ENCODE measurements at places on chromosomes 6 and 20.

DNA sequence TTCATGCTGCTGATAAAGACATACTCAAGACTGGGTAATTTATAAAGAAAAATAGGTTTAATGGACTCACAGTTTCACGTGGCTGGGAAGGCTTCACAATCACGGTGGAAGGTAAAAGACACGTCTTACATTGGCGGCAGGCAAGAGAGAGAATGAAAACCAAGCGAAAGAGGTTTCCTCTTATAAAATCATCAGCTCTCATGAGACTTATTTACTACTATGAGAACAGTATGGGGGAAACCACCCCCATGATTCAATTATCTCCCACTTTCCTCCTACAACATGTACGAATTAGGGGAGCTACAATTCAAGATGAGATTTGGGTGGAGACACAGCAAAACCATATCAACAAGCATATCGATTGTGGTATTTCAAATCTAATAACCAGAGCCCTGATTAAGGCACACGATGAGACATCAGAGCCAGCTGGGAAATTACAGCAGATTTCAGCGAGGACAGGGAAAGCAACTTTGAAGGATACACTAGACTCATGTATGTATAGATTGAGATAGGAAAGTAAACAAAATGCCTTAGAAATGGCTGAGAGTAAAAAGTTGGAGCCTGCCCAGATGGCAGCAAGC is 129.8 kb upstream of the GJE1 start:
- no peak for DNase-seq

- DNase-seq: peak; percentile 96
These were observed at the start of gene CMTR1 for GRCh38 chr6:37432916-37433656. Gene CMTR1 (plus strand): TSS chr6:37433221. CDS start chr6:37435630, 2,409 bp downstream.

DNA sequence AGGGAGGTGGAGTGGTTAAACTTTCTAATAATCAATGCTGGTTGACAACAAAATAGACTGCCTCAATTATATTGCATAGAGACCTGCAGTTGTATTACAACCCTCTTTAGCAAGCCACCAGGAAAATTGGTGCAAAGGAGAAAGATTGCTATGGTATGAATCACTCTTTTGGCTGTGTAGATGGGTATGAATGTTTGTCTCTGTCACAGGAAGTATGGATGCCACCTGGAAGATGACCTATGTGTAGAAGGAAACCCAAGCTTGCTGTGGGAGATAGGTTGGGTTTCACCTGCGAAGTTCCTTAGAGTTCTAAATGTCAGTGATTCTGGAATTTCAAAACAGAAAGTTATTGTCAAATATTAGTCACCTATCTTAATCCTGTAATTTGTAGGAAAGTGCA is 134.6 kb downstream of the SOBP start:
- no peak for DNase-seq

GRCh38 chr20:2509794-2510193 is 1.1 kb upstream of the ZNF343 start:
- no peak for DNase-seq

GRCh38 chr6:134819236-134819635 is 130.7 kb downstream of the ALDH8A1 start:
- no peak for DNase-seq

DNA sequence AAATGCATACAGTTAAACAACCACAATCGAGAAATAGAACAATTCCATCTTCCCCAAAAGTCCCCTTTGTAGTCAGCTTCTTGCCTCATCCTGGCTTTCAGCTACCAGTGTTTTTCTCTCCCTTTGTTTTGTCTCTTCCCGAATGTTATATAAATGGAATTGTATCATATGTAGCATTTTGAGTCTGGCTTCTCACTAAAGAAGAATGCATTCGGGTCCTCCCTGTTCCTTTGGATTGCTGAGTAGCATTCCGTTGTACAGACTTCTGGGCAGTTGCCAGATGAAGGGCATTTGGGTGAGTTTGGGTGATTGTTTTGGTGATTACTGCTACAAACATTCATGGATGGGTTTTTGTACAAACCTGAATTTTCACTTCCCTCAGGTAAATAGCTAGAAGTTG is 27.8 kb downstream of the PRPH2 start:
- DNase-seq: no peak

DNA sequence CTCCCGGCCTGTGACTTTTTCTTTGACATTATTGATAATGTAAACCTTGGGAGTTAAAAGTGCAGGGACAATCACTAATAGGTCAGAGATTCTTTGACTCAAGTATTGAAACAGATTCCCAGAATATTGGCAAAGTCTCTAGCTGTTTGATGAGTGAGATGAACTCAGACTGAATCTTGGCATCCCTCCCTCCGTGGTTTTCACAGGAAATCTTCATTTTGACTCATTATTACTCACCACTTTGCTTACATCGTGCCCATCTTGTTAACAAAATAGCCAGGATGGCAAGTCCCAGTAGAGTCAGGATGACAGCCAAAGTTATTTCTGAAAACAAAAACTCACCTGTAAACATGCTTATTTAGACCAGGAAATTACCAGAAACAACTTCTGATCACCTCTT is 2.0 kb downstream of the TSBP1 start:
- DNase-seq: no peak

GRCh38 chr20:14925300-14925699 is 587.9 kb upstream of the FLRT3 start:
- DNase-seq: no peak

- DNase-seq: no peak
These were observed 128.9 kb downstream of the SCML4 start for GRCh38 chr6:107695061-107695720.

DNA sequence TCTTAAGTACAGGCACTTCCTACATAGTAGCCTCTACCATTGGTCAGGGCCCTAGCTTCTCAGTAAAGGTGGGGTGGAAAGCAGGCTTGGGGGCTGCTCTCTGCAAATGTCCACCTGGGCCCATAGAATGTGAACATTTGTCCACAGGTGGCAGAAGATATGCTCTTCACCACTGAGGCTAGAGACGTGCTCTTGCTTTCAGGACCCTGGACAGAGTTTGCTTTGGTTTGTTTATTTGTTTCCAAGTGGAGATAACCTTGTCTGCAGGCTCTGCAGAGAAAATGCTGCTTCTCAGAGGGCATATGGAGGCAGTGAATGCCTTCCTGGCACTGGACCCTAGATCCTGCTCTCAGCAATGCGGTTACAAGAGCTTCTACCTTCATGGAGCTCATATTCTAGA is 129.0 kb downstream of the F13A1 start:
- DNase-seq: no peak

- DNase-seq: no peak
These were observed 1.4 kb upstream of the PCMTD2 start for GRCh38 chr20:64254156-64254555.

- DNase-seq: no peak
These were observed 13.2 kb upstream of the FRK start for GRCh38 chr6:116073765-116074440.

DNA sequence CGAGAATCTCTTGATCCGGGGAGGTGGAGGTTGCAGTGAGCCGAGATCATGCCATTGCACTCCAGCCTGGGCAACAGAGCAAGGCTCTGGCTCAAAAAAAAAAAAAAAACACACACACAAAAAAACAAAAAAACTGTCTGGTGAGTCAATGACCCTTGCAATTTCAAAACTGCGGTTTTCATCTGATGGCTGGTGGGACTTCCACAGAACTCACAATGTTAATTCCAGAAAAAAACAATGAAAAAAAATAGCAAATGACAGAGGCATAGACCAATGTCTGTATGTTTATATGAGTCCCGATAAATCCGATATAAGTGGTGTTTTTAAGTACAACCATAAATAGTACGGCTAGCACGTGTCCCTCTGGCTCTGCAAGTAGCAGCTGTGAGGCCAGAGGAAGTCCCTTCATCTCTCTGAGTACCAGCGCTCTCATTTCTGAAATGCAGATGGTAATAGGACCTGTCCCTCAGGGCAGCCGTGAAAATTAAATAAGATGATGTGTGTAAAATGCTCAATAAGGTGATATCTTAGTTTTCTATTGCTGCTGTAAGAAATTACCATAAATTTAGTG is 21.9 kb upstream of the PTPN1 start:
- DNase-seq: no peak

DNA sequence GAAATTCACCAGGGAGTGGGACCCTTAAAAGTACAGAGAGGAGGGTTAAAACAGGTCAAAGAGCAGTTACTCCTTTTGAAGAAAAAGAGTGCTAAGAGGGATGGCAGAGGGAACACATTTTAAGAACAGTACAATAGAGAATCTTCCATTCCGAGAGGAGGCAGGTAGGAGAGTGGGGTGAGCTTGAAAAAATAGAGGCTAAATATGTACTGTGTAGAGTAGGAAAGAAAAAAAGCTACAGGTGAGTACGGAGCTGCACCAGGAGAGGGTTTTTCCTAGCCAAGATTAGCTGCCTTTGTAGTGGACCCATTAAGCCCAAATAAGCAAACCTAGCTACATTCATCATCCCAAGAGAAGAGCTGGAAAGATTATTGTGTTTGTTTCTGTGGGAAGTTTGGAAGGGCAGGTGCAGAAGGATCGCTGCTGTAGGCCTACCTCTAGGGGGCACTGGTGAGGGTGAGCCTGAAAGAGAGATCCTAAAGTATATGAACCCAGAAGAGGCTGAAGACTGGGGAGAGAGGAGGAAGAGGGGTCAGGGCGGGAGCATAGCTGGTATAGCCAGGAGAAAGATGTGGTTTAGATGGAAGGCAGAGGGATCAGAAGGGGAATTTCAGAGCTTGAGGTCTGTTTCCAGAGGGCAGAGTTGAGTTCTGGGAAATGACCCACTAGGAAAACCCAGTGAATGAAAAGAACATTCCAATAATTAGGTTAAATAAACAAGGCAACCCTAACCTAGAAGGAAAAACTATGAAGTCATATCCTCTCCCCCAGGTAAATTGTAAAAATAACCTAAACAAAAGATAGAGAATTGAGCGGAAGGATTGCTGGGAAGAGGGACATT is 50.2 kb upstream of the HINT3 start:
- DNase-seq: no peak

DNA sequence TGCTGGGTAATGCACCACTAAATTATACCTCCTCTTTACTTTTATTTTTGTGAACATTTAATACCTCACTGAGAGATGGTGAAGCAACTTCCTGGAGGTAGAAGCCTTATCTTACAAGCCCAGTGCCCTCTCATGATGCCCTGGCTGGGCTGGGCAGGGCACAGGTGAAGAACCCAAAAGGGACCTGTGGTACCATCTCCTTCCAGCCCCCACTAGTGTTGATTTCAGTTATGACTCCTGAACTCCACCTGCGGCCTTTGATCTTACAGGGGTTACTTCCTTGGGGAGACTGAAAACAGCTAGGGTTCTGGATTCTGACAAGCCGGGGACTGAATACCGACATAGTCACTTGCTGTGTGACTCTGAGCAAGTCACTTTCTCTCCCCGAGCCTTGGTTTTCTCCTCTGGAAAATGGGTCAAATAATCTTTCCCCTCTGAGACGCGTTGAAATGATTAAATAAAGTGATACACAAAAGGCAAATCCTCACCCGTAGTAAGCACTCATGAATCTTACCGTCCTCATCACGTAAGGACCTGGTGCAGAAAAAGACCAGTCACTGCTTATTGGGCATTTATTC is 1.2 kb downstream of the SLC13A3 start:
- no peak for DNase-seq

- DNase-seq: no peak
These were observed 469.5 kb upstream of the NRSN1 start for GRCh38 chr6:23656255-23657194.

- DNase-seq: no peak
These were observed 30.3 kb downstream of the TBPL1 start for GRCh38 chr6:133983099-133983939.

- DNase-seq: no peak
These were observed 27.9 kb upstream of the CALHM6 start for GRCh38 chr6:116433206-116433712.

GRCh38 chr6:5464099-5464885 is 203.0 kb downstream of the FARS2 start:
- DNase-seq: no peak

- peak; percentile 73 for DNase-seq
These were observed 227.4 kb downstream of the DLL1 start for GRCh38 chr6:170063431-170063830.

DNA sequence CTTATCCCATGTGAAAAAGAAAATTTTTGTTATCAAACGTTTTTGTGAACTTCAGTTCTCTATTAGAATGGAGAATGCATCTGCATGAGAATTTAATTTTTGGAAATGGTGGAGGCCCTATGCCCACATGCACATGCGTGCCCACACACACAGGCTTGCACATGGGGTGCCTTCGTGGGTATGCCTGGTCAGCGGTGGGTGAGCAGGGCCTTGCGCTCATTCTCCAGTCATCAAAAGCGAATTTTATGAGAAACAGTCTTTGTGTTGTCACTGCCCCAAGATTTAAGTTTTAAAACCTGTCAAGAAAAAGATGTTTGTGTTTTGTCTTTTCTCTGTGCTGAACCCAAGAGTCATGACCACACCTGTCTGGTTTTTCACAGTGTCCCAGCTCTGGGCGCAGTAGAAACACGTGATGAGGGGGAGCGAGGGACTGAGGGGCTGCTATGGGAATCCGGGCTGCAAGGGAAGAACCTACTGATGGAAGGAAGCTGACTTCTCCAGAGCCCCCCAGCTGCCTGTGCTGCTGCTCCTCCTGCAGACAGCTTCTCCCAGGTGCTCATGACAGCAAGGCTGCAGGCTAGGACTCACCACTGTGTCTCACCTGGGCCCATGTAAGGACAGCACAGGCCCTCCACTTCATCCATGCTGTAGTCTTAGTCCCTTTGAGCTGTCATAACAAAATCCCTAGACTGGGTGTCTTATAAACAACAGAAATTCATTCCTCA is 153.6 kb downstream of the SYCP2 start:
- no peak for DNase-seq
